ENCODE measurements at places on chromosomes 7 and 10. TPM values are rescaled to one million over a fixed set of nuclear protein-coding genes. Genes with fewer than 3 reads are reported as not detected.

DNA sequence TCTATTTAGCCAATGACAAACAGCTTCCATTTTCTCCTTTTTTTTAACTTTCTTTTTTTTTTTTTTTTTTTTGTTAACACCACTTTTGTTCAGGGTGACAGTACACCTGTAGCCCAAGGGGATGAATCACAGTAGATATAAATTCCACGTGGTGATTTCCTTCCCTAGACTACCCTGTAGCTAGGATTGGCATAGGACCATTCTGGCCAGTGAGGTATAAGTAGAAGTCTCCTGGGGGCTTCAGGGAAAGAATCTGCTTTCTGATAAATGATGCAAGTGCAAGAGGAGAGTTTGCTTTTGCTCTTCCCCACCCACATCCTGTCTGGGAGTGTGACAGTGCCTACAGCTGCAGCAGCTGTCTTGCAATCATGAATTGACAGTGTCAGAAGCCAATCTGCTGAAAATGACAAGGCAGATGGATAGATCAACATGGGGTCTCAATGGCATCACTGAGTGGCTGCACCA is 63.2 kb upstream of the TOMM7 start:
- DNase-seq = no peak

GRCh38 chr10:68280758-68281157 is 48.8 kb upstream of the ATOH7 start:
- DNase-seq = no peak

DNA sequence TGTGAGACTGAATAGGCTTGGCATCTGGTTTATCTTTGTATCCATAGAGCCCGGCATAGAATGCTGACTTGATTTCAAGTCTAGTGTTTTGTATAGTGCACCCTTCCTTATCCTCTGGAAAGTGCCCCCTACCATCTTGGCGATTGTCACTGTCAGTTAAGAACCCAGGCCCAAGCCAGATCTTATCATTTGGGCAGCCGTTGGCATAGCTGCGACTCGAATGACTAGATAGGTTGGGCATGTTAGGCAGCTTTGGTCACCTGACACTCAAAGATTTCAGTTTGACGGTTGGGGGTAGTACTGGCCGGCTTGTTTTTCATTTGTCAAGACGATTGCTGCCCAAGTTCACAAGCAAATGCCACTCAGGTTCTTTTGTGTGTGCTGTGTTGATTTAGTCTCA is 6.6 kb downstream of the NIPSNAP2 start:
- no peak for DNase-seq

Gene MXI1
- 8.4 TPM for total RNA-seq

- DNase-seq = no peak
Measured at GRCh38 chr10:95831076-95831475, 75.1 kb downstream of the ENTPD1 start.

DNA sequence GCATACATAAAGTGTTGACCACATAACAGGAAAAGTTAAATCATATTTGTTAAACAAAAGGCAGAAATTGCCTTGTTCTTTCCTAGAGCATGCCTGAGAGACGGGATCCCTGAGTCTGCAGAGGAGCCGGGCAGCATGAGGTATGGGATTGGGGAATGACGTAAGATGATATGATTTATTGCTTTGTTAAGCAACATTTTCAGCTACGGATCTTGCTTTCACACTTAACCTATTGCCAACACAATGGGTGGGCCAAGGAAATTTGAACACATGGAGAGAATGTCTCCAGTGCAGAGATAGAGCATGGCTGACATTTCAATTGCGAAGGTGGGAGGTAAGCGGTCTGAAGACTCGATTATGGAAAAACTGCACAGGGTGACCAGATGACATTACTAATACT is 76.7 kb downstream of the EMX2 start:
- DNase-seq = no peak

- DNase-seq = no peak
Measured at GRCh38 chr7:28155019-28155660, 25.5 kb downstream of the JAZF1 start.

Data from pulmonary artery endothelial cell (primary cell).